ENCODE measurements at places on chromosomes 3 and 15. TPM values are rescaled to one million over a fixed set of nuclear protein-coding genes. Genes with fewer than 3 reads are reported as not detected.

DNA sequence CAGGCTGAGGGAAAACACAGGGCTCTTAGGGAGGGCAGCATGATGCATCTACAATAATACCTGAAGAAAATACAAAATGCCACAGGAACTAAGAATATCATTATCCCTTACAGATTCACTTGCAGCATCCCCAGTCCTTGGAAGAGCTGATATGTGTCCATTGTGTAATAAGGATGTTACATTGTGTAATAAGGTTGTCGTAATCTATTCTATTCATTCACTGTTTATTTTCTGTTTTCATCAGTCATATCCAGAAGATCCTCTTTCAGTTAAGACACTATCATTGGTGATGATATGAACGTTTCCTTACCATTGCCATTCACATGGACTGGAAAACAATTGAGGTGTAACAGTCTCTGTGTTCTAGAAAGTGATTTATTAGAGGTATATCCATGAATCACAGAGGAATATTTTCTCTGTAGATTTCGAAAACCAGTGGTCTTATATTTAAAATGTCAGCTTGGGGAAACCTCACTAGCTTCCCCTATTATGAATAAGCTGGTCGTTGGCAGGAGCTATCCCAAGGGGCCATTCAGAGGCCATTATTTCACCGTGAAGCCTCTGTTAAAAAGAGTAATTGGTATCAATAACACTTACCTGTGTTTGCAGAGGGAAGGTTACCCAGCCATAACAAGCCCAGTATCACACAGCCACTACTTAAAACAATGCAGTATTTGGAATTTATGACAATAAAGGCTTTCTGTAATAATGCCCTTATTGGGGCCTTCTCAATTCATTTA lies 241.1 kb downstream of the ZNF385D start:
- no peak overlapping the region for H3K4me3 ChIP-seq
- no peak for DNase-seq

DNA sequence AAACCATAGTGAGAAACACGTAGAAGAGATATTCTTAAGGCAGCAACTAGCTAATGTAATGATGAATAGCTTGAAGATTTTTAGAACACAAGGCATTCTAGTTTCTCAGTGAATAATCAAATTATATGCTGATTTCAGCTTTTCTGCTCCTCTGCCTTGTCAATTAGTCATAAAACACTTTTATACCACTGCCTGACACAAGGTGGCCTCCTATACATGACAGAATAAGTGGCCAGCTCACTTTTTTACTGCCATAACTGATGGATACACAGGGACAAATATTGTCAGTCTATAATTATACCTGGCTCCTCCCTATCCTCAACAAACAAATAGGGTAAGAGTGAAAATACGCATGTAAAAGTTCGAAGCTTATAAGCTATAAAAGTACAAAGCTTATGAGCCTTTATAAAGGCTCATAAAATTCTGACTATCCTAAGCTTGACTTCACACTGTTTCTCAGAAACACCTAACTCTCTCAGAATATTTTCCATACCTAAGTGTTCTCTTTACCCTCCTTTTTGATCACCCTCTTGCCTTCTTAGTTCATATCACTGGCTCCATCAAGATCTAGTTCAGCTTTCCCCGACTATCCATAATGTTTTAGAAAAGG lies 81.6 kb downstream of the HERC1 start:
- H3K27ac ChIP-seq = no peak overlapping the region
- peak; percentile 5 for DNase-seq

DNA sequence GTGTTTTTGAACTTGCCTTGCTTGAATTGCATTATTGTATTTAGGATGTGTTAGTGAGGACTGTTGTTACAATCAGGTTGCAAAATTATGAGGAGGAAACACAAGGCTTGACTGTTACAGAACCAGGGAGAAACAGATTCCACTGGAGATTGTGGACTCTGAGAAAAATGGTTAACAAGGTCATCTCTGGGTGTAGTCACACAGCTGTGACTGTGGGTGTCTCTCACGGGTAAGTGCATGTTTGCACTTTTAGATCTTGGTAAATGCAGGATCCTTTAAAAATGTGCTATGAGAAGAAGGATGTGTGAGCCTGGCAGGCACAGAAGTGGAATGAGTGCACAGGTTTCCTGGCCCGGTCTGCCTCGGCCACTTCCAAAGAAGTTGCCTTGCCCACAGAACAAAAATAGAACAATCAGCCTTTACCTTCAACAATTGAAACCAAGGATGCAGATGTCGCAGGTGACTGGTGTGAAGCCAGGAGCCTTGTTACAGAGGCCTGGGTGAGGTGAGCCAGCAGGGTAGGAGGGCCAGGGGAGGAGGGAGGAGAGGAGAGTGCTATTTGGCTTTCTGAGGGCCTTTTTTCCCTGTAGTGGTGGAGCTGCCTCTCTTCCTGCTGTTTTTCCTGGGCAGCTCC lies 68.0 kb downstream of the ABHD5 start:
- peak overlapping the region; percentile 36 for H3K27ac ChIP-seq
- H3K36me3 ChIP-seq = no peaks in the 10 kb centered on the region
- H3K27me3 ChIP-seq = no peaks in the 10 kb centered on the region
- no peak overlapping the region for H3K4me3 ChIP-seq
- H3K4me1 ChIP-seq = peaks cover 23% of the 10 kb centered on the region

DNA sequence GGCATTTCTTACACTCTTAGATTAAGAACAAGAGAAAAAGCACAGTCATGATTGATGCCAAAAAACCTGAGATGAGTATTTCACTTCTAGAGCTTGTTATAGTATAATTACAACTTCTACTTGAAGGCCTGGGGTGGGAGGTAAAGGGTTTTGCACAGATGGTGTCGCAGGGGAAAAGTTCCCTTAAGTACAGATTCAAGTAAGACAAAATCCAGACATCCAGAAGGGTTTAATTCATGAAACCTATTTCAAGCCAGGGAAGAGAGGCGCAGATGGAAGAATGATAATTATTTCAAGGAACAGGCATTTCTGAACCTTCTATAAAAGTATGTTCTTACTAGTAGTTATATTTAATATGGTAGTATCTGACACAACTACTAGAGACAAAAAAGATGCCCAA lies 70.6 kb downstream of the TM4SF4 start:
- H3K27me3 ChIP-seq = no peaks in the 10 kb centered on the region
- DNase-seq = no peak
- peaks cover 57% of the 10 kb centered on the region for H3K4me1 ChIP-seq
- H3K36me3 ChIP-seq = peaks cover 8% of the 10 kb centered on the region
- H3K27ac ChIP-seq = no peak overlapping the region

GRCh38 chr3:141388395-141388794 lies 20.1 kb downstream of the ZBTB38 start:
- H3K4me3 ChIP-seq = peak overlapping the region; percentile 56

DNA sequence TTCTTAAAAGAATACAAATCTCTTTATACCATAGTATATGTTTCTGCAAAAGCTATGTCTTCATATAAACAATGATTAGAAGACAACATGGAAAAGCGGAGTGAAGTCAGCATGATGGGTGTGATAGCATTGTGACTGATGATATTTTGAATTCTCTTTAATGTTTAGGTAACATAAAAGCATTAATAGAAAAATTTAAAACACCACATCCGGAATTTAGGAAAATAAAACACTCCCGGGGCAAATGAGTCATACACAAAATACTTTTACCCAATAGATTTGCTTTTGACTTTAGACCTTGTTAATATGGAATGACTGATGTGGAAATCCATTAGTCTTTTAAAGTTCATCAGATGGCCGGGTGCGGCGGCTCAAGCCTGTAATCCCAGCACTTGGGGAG lies 134.7 kb downstream of the P3H2 start:
- no peak overlapping the region for H3K4me3 ChIP-seq
- peaks cover 16% of the 10 kb centered on the region for H3K4me1 ChIP-seq
- DNase-seq = no peak
- H3K27ac ChIP-seq = no peak overlapping the region

GRCh38 chr3:181756645-181757297 lies 45.0 kb downstream of the SOX2 start:
- no peaks in the 10 kb centered on the region for H3K27me3 ChIP-seq
- H3K4me1 ChIP-seq = no peaks in the 10 kb centered on the region
- H3K36me3 ChIP-seq = no peaks in the 10 kb centered on the region
- no peak overlapping the region for H3K4me3 ChIP-seq
- no peak for DNase-seq

DNA sequence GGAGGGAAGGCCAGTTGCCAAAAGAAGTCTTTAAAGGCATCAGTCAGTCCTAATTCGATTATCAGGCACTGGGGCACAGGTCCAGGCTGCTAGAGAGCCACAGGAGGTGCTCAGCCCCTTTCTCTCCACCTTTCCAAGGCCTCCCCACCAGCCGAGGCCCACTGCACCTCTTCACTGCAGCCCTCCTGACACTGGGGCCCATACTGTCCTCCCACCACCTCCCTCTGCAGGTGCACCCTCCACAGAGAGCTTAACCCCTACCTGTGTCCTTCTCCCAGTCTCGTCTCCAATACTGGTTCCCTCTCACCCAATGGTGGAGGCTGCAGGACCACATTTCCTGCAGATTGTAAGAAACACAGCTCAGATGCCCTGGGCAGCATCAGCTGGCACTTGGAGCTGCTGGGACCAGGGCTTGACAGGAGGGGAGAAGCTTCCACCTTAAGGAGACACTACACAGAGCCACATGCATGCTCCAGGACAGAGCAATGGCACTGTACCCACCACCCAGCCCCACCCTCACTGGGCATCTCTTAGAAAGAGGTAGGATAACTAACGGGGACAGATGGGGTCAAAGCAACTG lies 81.6 kb upstream of the PRR20G start:
- DNase-seq = no peak
- no peaks in the 10 kb centered on the region for H3K27me3 ChIP-seq
- H3K4me1 ChIP-seq = no peaks in the 10 kb centered on the region
- no peaks in the 10 kb centered on the region for H3K36me3 ChIP-seq
- no peak overlapping the region for H3K27ac ChIP-seq
- no peak overlapping the region for H3K4me3 ChIP-seq

DNA sequence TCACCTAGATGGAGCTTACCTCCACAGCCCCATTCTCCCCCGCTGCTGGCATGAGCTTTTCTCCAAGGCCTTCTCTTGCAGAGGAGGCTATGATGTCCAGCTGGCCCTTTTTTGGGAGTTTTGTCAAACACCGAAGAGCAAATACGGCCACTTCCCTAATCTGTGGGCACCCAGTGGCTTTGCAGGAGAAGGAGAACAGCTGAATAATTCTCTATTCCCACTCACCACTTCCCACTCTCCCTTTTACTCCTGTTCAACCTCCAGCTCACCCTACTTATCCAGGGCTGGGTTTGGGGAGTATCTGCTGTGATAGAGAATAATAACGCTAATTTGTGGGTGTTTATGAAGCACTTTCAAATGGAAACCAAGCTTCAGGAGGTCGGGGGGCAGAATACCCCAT lies 93.0 kb downstream of the AAGAB start:
- no peak overlapping the region for H3K27ac ChIP-seq
- no peak overlapping the region for H3K4me3 ChIP-seq
- H3K36me3 ChIP-seq = no peaks in the 10 kb centered on the region
- DNase-seq = no peak

DNA sequence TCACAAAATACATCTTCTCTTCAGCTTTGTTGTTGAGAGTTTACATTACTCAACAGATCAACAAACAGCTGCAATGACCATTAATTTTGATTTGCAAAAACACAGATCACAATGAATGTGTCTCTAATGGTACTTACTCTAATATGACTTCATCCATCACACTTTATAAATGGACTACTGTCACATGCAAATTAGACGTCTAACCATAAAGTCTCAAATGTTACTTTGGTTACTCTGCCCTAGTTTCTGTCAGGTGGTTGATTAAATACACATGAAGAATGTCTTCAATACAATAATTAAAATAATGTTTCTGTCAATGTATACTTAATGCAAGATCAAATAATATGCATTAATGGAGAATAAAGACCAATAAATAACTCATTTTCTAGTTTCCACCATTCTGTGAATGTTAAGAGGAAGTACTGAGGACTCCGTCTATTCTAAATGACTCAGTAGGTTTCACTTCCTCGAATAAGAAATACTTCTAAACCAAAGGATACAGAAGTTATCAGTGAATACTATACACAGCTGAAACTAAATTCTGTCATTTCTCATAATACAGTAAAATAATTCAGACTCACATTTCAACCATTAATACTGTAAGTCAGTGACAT lies 145.8 kb downstream of the CBLB start:
- H3K27ac ChIP-seq = no peak overlapping the region
- H3K4me1 ChIP-seq = peaks cover under 1% of the 10 kb centered on the region
- no peak for DNase-seq
- H3K27me3 ChIP-seq = no peaks in the 10 kb centered on the region
- no peak overlapping the region for H3K4me3 ChIP-seq
- H3K36me3 ChIP-seq = peaks cover 10% of the 10 kb centered on the region

DNA sequence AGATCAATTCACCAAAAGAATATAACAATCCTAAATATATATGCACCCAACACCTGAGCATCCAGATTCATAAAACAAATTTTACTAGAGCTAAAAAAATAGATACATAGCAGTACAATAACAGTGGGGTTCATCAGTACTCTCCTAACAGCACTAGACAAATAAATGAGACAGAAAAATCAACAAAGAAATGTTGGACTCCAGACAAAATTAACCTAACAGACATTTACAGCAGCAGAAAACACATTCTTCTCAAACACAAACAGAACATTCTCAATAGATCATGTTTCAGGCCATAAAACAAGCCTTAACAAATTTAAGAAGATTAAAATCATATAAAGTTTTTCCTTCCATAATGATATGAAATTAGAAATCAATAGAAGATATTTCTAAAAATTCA lies 124.8 kb upstream of the NECTIN3 start:
- no peak overlapping the region for H3K4me3 ChIP-seq
- no peaks in the 10 kb centered on the region for H3K4me1 ChIP-seq
- DNase-seq = no peak

DNA sequence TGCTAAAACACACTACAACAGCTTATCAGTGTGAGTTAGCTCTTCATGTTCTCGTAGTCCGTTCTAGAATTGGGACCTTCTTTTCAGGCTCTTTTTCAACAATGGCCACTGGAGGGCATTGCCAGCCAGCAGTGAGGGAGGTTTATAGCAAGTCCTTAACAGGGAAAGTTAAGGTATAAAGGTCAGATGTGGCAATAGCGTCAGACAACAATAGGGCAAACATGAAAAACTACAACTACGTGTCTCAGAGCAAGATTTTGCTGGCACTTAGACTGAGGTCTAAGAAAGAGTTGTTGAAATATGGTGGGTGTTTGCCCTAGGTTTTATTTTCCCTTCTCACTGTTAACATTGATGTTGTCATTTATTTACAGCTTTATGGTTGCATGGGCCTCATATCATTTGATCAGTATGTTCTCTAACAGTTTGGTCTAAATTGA lies 161.4 kb downstream of the GMNC start:
- H3K36me3 ChIP-seq = no peaks in the 10 kb centered on the region
- no peak overlapping the region for H3K27ac ChIP-seq
- no peak for DNase-seq
- no peaks in the 10 kb centered on the region for H3K27me3 ChIP-seq
- no peak overlapping the region for H3K4me3 ChIP-seq
- H3K4me1 ChIP-seq = no peaks in the 10 kb centered on the region

The ELL3 gene
- 7.2 TPM for total RNA-seq

The REC114 gene
- not detected for total RNA-seq

The HIGD2B gene
- total RNA-seq = not detected

The FBXL22 gene
- 62.1 TPM for total RNA-seq

Data from thoracic aorta (tissue), 2 donors.